ENCODE measurements at places on chromosomes 3 and 15.

- no peak for DNase-seq
These were observed 43.9 kb downstream of the PPCDC start for GRCh38 chr15:75067123-75067830.

DNA sequence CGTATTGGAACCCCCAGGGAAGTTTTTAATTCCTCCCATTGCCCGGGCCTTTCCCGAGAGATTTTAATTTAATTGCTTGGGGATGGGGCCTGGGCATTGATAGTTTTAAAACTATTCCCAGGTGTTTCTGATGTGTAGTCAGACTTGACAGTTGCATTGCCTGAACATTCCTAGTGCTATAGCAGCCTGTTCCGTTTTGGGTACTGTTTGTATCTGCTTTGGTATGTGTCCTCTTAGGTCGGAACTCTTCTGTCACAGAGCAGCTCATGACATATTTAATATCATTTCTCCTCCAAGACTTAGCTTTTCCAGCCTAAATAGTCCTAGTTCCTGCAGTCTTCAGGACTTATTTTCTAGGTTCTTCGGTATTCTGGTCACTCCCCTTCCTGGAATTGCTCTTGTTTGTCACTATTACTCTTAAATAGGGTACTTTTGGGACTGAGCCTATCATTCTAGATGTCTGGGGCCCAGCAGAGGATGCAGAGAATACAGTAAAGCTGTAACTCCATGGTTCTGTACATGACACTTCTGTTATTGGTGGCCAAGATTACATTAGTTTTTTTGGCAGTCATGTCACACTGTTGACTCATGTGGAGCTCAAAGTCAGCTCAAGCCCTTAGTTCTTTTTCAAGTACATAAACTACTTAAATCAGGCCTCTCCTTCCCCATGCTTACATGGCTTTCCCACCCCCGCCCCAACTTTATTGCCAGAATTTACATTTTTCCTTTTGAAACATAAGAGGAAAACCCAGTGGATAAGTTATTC is 81.5 kb downstream of the BBX start:
- no peak for DNase-seq

GRCh38 chr3:111668888-111669488 is 73.8 kb upstream of the ZBED2 start:
- DNase-seq, result peak; percentile 35

- DNase-seq, result no peak
These were observed 66.2 kb downstream of the RPLP1 start for GRCh38 chr15:69518806-69519205.

DNA sequence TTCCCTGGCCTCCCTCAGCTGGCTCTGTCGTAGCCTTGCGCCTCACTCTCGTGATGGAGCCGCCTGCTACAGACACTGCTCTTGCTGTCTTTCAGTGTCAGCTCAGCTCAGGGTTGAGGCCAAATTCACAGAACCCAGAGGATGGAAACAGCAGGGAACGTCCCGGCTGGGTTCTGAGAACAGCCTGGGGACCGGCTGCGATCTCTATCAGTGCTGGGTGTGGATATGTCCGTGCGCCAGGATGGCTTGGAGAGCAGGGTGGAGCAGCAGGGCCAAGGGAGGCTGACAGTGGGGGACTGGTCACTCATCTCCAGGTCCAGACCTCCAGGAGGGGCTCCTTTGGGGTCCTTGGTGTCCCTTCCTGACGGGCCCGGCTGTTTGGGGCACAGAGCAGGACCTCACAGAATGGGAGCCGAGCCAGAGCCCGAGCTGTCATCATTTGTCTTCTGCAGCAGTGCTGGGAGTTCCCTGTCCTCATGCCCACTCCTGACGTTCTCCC is 18.4 kb downstream of the KLF15 start:
- DNase-seq, result no peak

- no peak for DNase-seq
These were observed 37.0 kb downstream of the MINDY4B start for GRCh38 chr3:150868282-150868681.

GRCh38 chr15:62119227-62119864 is 45.7 kb downstream of the C2CD4B start:
- no peak for DNase-seq

- peak; percentile 91 for DNase-seq
These were observed 83.6 kb upstream of the SPATA12 start for GRCh38 chr3:56976651-56977560.

GRCh38 chr15:95760508-95760907 is 570.0 kb upstream of the NR2F2 start:
- DNase-seq, result no peak

GRCh38 chr15:66080717-66081398 is 172.7 kb downstream of the MEGF11 start:
- DNase-seq, result no peak

Data from NCI-H1092 (cell line).